ENCODE measurements at places on chromosomes 12 and 14. TPM values are rescaled to one million over a fixed set of nuclear protein-coding genes. Genes with fewer than 3 reads are reported as not detected.

DNA sequence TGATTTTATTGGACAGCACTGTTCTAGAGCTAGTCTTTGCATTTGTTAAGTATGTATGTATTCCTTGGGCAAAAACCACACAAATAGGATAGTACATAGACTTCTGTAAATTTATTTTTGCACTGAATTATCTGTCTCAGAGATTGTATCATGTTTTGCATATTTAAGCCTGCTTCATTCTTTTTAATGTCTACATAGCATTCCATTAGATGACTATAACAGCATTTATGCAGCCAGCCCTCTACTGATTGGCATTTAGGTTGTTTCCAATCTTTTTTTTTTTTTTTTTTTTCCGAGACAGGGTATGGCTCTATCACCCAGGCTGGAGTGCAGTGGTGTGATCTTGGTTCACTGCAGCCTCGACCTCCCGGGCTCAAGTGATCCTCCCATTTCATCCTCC is 34.5 kb downstream of the SYNDIG1L start:
- DNase-seq, result no peak

DNA sequence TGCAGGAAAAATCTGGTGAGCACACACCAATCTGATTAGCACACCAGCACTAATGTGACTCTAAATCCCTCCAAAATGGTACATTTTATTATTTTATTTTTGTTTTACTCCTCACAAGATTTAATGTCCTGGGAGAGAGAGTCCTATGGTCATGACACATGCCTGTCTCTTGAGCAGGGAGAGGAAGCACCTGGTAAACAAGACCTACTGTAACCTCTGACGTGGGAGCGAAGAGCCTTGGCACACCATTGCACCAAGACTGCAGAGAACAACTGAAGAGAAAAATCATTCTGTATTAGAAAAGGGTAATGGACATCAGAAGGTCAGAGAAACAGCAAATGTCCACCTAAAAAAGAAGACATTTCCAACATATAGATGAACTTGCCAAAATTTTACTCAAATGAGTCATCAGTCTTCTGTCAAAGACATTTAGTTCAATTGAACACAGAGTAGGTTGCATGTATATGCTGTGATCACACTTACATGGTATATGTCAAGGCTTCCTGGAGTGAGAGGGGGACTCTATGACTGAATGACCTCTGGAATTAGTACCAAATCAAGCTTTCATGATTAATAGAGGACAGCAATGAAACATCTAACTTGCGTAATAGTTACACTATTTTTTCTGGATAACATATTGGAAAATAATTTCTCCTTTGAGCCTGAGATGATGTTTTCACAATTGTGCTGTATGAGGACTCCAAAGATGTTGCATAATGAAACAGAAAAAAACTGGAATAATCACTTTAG is 186.9 kb upstream of the FLRT2 start:
- no peak for DNase-seq

- DNase-seq, result peak; percentile 81
These were observed 11.4 kb upstream of the FOS start for GRCh38 chr14:75267141-75267721.

DNA sequence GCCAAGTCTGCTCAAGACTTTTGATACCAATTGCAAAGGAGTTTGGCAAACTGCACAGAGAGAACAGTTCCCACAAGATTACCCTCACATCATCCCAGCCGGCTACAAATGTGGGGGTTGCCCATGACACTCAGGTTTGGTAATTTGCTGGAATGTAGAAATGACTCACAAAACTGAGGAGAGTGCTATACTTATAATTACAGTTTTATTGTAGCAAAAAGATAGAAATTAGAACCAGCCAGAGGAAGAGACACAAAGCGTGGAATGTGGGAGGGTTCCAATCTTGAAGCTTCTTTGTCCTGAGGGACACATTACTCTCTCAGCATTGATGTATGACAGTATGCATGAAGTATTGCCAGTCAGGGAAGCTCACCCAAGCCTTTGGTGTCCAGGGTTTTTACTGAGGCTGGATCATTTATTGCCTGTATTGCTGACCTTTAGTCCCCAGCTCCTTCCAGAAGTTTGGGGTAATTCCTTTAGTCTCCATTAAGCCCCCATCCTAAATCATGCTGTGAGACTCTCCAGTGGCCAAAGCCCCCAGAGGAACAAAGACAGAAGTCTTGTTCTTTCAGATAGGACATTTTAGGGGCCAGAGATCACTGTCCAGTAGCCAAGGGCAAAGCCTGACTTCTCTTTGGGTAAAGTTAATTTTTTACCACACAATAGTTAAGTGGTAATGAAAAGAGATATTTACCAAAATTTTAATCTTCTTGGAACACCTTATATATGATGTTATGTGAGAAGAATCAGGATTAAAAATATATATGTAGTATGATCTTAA is 9.9 kb downstream of the TBK1 start:
- DNase-seq, result peak; percentile 52

DNA sequence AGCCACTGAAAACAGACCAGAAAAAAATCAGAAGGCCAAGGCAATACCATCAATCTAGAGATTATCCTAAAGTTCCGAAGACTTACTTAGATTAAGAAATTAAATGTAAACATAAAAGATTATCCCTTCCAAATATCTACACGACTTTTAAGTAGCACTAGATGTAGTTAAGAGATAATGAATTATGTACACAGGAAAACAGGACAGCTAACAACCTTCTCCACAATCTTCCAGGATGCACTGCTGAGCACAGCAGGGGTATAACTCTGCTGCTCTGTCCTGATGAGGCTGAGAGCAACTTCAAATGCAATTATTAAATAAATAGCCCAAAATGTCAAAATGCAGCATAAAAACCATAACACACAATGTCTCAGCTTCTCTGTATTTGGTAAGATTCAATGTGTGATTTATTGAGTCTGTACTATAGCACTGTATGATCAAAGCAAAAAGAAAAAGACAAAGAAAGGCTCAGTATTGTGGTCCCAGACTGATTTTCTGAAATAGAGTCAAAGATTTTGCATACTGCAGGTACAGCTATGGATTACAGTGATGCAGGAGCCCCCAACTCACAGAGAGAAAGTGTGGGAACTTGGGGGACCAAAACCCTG is 56.9 kb downstream of the TMTC1 start:
- DNase-seq, result no peak

DNA sequence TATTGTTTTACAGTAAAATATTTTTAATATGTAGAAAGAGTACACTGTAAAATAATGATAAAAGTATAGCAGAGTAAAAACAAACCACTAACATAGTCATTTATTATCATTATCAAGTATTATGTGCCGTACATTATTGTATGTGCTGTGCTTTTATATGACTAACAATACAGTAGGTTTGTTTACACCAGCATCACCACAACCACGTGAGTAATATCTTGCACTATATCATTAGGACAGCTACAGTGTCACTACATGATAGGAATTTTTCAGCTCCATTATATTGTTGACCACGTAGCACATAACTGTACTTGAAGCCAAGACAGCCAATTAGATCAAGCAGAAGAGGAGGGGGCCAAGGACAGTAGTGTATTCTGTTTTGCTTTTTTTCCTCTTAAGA is 415.4 kb downstream of the RAD51B start:
- DNase-seq, result no peak

- no peak for DNase-seq
These were observed 341.0 kb upstream of the TMPO start for GRCh38 chr12:98174428-98174809.

- DNase-seq, result no peak
These were observed 75.7 kb downstream of the TSPAN9 start for GRCh38 chr12:3152892-3153291.

- DNase-seq, result no peak
These were observed 18.1 kb downstream of the CEP170B start for GRCh38 chr14:104882991-104883660.

DNA sequence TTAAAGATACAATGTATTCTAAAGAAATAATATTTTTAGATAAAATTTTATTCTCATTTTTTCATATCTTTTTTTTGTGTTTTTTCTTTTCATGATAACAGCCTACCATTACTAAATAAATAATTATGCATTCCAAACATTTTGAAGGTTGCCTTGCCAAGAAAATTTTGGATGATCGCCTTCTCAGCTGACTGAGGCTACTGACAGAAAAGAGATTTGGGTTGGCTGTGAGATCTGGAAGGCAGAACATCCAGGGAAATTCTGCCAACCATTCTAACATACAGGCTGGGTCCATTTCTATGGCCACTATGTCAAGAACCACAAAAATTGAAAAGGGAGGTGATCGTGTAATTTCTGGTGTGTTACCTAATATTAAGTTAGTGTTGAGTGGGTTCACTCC is 48.1 kb downstream of the GALNT8 start:
- DNase-seq, result no peak

GRCh38 chr14:83712418-83713129 is 1817.4 kb upstream of the FLRT2 start:
- no peak for DNase-seq

DNA sequence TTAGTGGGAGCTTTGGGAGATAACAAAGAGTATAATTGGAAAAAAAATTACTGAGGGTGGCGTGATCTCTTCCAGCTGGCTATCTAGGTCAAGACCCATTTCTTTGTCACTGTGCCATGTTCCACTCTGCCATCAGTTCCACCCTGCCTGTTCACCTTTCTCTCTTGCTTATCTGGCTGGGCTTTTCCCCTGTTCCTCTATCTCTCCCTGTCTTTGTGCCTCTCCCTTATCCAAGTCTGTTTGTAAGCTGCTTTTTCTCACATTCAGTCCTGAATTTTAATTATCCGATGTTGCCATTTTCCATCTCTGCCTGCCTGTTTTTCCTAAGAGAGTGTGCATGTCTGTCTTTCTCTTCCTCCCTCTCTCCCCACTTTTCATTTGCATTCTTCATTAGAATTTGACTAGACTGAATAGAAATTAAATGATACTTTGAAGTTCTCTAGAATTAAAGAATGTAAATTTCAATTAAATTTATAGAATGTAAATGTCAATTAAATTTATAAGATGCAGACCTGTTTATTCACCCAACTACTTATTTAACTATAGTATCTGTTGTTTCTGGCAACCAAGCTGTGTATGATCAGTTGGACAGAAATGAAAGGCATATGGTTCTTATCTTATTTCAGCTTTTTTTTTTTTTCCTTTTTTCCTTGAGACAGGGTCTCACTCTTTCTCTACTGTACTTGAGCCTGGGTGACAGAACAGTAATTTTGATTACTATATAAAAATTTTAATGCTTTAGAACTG is 40.9 kb upstream of the A2ML1 start:
- DNase-seq, result no peak

GRCh38 chr12:52293926-52294325 is 2.6 kb upstream of the KRT81 start:
- DNase-seq, result no peak

GRCh38 chr12:94127239-94128131 is 20.9 kb upstream of the PLXNC1 start:
- DNase-seq, result no peak

GRCh38 chr12:125381373-125381772 is 316.1 kb downstream of the AACS start:
- DNase-seq, result no peak

DNA sequence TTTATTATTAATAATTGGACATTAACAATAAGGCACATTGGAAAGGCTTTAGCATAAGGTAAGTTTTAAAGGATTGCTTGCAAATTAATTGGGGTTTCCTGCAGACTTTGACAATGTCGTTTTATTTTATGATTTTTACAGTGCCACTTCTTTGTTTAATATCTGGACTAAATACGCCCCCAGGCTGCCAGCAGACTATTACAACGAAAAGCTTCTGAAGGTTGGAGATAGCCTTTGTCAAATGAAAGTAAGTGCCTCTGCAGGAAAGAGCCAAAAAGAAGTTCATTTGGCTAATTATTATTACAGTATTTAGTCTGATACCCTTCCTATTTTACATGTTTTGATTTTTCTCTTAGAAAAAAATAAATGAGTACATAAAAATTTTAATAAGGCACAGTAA is 11.3 kb downstream of the CFAP54 start:
- DNase-seq, result no peak

Gene HSPB8
- polyA plus RNA-seq, result 19.1 TPM

Gene CD163L1
- 1.0 TPM for polyA plus RNA-seq

Gene KLHL42
- 22.6 TPM for polyA plus RNA-seq

Gene TPCN1
- polyA plus RNA-seq, result 31.9 TPM

Gene SYNDIG1L
- polyA plus RNA-seq, result not detected

Gene NOXRED1
- polyA plus RNA-seq, result 0.16 TPM

Gene GPR132
- polyA plus RNA-seq, result 0.06 TPM

Data from BJ (cell line).